ENCODE measurements at places on chromosomes 7 and 10.

DNA sequence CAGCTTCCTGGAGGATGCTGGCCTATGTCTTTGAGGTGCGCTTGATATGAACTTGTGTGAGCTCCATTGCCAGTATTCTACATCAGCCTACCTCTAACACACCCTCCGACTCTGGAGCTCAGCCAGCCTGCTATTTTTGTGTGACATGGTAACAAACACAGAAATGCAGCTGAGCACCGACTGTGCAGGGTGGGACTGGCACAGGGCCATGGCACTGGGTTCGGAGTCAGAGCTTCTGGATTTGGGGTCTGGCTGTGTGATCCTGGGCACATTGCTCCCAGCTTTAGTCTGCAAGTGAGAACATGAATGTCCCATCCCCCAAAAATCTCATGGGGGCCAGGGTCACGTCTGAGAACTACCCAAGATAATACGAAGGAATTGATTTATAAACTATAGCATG lies 257.2 kb upstream of the CTBP2 start:
- DNase-seq, result no peak

DNA sequence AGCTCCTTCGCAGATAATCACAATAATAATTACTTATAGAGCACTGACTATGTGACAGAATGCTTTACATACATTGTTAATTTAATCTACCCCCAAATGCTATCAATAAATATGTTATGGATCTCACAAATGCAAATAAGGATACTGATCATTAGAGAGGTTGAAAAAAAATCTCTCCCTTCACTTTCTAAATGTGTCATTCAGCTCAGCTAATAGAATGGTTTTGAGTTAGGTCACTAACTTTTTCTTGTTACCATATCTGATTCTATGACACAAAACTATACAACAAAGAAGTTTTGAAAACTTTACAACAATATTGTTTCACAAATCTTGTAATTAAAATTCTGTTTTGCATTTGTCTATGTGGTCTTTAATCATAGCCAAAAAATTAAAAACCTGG lies 17.4 kb downstream of the NEUROD6 start:
- no peak for DNase-seq

- DNase-seq, result no peak
Observed at GRCh38 chr10:70659306-70659705, 13.0 kb upstream of the ADAMTS14 start.

DNA sequence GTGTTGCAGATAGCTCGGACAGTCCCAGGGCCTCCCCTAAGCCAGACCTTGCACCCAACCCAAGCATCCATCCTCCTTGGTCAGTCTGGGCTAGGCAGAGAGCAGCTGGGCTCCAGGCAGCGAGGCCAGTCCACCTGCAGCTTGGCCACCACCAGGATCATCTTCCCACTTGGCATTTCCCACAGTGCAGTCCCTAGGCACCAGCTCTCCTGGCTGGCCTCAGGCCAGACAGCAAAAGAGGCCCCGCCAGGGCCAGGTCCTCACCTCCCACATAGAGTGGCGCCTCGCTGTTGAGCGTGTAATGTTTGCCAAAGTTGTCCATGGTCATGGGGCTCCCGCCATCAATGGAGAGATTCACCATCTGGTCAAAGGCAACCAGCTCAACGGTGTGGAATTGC lies 171.7 kb downstream of the LCOR start:
- DNase-seq, result no peak

DNA sequence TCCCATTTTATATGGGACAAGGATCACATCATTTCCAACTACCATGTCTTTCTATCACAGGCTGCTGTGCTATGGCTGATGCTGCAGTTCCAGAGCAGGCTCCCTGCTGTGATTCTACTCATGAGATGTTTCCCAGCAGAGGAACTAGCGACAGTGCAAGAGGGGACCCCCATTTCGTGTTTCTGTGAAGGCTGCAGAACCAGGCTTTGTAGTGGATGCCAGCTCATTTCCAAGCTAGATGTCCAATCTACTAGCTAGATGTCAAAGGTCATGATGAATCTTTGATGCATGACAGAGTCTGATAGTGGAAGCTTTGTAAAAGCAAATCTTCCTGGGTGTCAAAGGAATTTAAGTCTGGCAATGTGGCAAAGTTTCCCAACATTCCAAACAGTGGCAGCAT lies 21.2 kb upstream of the MYO3A start:
- no peak for DNase-seq

- no peak for DNase-seq
Observed at GRCh38 chr7:12586271-12586670, 15.8 kb downstream of the SCIN start.

- DNase-seq, result no peak
Observed at GRCh38 chr7:115145512-115145911, 223.6 kb downstream of the MDFIC start.

GRCh38 chr10:4770801-4771553 lies 55.0 kb upstream of the AKR1E2 start:
- no peak for DNase-seq

DNA sequence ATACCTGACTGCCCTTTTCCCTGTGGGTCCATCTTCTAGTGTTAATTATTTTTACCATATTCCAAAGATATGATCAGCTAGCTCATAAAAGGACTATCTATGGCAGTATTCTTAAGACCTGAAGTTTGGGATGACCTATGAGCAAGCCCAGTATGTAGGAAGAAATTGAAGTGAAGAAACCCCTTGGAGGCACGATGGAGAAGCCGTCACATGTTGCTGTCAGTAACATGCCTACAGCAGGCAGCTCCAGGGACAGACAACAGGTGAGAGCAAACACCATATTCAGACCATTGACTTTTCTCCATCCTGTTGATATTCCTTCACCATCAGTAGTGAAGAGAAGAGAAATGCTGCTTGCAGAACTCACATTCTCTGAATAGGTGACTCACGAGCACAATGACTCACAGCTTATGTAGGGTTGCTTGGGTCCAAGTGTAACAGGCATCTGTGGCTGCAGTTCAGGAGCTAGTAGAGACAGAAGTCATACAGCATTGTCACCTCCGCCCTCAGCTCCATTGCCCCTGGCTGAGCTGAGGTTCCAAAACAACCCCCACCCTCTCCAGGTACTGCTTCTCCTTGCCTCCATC lies 8.4 kb upstream of the LYZL2 start:
- no peak for DNase-seq

DNA sequence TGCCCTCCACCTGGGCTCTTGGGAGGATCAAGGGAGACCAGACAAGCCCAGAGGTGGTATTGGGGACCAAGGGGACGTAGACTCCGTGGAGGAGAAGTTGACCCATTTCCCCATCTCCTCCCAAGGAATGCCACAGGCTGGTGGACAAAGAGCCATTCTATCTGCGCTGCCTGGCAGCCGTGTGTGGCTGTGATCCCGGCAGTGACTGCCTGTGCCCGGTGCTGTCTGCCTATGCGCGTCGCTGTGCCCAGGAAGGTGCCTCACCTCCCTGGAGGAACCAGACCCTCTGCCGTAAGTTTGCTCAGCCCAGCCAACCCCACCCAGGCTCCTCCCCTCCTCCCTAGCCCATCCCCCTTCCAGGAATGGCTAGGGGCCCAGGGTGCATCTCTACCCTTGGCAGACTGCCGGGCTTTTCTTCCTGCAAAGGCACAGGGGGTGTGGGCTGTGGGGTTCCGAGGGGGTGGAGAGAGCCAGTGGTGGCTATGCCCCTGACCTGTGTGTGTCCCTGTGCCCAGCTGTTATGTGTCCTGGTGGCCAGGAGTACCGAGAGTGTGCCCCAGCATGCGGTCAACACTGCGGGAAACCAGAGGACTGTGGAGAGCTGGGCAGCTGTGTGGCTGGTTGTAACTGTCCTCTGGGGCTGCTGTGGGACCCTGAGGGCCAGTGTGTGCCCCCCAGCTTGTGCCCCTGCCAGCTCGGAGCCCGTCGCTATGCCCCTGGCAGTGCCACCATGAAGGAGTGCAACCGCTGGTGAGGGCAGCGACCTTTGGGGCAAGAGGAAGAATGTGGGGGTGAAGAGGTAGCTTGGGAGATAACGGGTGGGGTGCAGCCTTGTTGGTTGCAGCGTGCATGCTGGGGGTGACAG lies 10.2 kb upstream of the ZNF467 start:
- DNase-seq, result no peak

DNA sequence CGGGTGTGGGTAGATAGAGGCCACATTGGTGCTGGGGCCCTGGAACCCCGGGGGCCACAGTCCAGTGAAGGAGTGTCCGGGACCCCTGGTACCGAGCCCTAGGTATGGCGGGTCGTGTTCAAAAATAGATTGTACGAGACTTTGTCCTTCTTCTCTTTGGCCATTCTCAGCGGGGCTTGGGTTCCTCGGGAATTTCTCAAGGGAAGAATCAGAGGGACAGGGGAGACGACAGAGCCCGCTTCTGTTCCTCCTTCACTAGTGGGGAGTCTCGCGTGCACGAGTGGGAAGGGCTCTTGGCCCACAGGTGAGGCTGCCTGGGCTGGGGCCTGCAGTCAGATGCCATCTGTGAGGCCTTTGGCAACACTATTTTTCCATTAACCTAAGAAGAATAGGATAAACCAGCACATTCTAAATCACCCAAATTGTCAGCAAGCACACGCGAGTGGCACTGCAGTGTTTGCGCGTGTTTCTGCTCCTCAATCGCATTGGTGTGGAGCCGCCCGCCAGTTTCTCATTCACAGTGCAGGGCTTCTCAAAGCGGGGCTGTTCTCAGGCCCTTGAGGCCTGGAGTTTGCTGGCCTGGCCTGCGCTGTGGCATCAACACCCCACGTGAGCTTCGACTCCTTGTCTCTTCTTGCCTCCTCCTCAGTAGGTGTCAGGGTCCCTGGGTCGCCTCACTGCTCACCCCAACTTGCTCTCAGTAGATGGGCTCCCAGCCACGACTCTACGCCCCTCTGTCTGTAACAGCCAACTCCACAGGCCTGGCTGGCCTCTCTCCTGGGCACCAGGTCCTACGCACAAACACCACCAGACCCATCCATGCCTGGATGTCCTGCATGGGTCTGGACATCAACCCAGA lies 187.6 kb upstream of the SHH start:
- DNase-seq, result no peak

DNA sequence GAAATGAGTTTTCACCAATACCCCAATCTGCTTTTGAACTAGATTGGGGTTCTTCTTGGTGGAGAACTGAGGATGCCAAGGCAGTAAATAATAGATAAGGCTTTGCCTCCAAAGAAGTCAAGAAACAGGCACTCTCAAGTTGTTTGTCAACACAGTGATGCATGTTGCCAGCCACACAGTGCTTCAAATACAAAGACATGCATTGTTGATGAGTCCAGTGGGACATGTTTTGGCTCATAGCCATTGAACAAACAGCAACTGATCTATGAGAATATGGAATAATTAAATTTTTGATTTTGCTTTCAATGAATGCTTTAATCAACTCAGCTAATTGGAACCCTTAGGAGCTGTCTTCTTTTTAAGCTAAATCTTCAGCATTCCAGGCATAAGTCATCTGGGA lies 346.4 kb downstream of the THSD7A start:
- DNase-seq, result no peak

DNA sequence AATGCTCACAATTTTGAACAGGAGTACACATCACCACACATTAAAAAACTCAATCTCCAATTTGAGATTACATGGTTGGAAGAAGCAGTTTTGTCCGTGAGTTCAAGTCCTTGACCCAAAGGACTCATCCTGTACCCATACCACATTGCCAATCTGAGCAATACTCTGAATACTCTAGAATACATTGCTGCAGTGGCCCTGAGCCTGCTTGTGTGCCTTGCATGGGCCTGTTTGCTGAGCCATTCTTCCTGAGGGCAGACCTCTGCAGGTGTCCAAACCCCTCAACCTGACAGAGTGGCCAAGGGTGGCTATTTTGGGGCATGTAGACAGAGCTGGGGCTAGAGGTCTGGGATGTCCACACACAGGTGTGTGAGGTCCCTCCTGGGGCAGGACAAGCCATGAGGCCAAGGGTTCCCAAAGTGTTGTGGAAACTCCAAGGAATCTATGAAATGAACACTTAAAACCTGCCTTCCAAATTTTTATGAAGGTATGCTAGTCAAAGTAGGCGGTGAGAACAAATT lies 15.5 kb downstream of the AGMO start:
- no peak for DNase-seq

DNA sequence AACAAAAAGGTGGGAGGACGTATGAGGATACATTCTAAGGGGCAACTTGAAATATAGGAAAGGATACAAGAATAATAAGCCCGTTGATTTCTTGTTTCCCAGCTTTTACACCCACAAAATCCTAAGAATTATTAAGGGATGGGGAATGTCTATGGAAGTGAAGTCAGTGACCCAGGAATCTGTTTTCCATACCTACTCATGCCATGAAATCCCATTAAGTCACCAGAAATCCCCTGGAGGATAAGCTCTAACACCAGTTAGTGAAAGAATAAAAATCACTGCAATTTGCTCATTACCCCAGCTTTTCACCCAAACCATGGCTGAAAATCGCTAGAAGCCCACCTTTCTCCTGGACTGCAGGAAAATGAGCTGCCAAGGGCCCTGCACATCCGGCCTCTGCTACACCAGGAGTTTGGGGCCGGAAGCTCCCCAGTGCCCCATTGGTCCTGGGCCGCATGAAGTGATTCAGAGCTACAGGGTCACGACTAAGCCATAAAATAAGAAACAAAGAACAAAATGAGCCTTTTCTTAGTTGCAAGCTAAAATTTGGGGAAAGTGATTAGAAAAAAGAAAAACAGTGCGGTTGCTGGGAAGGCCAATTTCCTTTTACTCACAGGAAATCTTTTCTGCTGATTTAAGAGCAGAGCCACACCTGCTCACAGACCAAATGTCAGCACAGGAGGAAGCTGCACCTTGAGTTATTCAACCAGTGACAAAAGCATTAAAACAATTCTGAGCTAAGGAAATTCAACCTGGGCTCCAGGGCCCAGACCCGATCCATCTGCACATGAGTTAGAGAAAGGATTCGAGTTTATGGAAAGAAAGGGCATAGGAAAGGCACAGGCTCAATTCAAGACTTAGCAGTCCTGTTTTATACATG lies 40.3 kb downstream of the HIPK2 start:
- DNase-seq, result no peak

- DNase-seq, result no peak
Observed at GRCh38 chr10:128624656-128625530, 498.7 kb upstream of the MKI67 start.

DNA sequence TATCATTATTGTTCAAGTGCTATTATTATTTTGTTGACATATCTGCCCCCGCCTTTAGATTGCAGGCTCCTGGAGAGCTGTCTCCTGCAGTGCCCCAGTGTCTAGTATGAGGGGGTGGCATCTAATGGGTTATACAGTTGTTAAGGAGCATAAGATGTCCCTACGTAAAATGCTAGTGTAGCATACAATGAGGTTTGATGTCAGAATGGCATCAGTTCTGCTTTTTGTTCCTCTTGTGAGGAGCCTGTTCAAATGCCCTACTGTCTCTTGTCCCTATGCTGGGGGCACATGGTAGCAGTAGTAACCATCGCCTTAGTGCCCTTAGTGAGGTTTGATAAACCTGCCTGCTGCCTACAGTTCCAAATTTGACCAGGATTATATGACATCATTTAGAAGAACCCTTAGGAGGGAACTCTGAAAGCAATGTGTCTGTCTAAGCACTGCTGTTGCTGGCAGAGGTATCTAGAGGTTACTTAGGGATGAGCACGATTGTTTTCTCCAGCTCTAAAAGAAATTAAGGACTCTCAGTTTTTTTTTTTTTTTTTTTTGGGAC lies 9.7 kb downstream of the CREM start:
- DNase-seq, result no peak

DNA sequence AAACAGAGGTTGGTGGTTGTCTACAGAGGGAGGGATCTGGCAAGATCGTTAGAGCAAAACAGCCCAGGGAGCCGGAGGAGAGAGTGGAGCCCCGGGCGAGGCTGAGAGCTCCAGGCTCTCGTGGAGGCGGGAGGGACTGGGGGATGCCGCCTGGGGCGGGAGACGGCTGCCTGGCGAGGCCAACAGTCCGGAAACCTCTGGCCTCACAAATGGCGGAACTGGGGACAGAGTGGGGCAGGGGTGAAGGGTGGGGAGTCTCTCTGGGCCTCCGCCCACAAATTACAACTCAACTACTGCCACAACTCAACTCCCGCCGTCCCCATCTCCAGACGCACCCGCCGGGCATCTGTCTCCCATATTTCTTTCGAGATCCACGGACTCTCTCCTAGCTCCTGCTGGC lies 47.7 kb downstream of the CLEC2L start:
- no peak for DNase-seq
